ENCODE measurements at places on chromosomes 4 and X.
A peak's percentile ranks its signal among the peaks of the same experiment; 100 is the strongest.

GRCh38 chrX:9379697-9380551 lies 84.9 kb upstream of the TBL1X start:
- no peak for DNase-seq

DNA sequence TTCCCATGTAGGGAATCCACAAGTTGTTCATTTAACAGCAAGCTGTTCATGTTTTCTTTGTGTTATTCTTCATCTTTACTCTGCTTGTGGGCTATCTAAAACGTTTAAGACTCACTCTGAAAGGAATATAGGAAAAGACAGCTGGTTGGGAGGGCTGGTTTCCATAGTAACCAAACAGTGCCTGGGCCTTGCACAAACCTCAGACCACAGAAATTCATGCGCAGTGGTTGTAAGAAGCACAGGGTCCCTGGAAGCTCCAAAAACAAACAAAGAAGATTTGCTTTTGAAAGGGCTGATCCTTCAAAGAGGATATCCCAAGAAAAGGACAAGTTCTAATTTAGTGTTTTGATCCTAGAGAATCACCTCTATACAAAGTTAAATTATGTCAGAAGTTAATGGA lies 7.8 kb downstream of the SERTM2 start:
- no peak for DNase-seq

GRCh38 chrX:41512394-41512793 lies 65.3 kb downstream of the NYX start:
- peak; percentile 37 for DNase-seq

GRCh38 chrX:134622813-134623185 lies 35.5 kb downstream of the PLAC1 start:
- DNase-seq: no peak

DNA sequence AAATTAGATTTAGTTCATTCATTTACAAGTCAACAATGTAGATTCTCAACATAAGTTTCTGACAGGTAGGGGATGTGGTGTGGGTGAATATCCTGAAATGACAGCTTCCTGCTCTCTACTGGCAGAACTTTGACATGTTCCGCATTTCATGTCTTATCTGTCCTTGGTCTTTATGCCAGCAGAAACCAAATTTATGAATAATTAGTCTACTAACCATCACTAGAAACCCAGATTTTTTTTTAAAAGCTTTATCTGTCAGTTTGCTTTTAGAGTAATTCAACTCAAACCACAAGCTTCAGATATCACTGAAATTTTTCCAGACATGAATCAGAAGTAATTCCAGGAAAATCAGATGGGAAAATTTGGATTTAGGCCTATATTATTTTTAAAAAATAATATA lies 17.9 kb downstream of the COQ2 start:
- peak; percentile 37 for DNase-seq

- no peak for DNase-seq
Measured at GRCh38 chrX:142978130-142978684, 47.5 kb upstream of the SPANXN4 start.

- no peak for DNase-seq
Measured at GRCh38 chr4:20652226-20652885, 47.9 kb upstream of the PACRGL start.

DNA sequence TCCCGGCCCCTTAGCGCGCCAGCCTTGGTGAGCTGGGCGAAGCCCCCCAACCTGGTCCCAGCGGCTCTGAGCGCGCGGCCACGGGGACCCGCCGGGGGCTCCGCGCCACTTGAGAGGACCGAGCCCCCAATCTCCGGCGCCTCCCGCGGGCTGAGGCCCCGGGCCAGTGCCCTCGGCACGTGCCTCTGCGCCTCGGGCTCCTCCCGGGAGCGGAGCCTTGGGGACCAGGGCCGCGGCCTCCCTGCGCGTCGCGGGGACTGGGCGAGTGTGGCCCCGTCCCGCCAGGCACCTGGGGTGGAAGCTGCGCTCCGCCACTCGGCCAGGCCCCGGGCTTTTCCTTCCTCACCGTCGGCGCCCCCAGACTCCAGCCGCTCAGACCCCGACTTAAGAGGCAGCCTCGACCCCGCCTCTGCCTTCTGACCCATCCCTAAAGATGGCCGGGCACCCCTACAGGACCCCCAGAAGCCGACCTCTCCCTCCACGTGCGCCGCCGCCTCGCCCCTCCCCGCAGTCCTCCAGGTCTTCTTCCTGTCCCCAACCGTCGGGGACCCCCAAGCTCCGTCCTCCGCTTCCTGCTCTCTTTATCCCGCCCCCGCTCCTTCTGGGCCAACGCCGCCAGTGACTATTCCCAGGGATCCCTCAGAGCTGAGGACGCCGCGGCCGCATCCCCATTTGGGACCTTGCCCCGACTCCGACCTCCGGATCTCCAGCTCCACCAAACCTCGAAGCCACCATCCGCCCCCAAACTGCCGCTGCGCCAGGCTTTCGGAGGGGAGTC lies 752 bp downstream of the ERAS start:
- no peak for DNase-seq

DNA sequence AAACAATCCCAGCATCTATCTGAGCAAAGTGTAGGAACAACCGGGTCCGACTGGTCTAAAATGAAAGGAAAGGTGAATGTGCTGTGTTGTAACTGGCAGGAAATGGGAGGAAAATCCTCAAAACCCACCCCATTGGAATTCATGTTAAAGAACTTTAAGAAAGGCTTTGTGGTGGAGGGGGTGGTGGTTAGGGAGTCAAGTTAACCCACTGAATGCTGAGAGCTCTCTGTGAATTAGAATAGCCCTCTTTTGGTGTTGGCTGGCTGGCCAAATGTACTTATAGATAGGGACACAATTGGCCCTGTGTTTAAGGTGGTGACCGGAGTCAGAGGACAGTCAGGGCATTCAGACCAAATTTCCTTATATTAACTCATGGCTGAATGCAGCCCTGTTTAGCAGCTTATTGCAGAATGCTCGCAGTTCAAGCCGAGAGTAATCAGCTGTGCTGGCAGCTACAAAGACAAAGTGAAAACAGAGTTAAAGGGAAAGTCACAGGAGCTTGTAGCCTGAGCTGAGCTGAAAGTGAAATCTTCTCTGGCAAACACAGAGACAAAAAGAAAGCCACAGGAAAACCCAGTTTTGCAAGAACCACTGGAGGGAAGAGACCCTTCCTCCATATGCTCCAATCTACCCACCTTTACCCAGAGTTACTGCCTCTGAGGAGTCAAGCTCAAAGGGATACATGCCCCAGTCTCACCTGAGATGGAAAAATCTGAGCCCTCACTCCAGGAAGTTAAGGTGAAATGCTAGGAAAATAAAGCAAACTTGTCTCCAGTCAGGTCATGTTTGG lies 38.5 kb upstream of the UGT2B7 start:
- DNase-seq: no peak

DNA sequence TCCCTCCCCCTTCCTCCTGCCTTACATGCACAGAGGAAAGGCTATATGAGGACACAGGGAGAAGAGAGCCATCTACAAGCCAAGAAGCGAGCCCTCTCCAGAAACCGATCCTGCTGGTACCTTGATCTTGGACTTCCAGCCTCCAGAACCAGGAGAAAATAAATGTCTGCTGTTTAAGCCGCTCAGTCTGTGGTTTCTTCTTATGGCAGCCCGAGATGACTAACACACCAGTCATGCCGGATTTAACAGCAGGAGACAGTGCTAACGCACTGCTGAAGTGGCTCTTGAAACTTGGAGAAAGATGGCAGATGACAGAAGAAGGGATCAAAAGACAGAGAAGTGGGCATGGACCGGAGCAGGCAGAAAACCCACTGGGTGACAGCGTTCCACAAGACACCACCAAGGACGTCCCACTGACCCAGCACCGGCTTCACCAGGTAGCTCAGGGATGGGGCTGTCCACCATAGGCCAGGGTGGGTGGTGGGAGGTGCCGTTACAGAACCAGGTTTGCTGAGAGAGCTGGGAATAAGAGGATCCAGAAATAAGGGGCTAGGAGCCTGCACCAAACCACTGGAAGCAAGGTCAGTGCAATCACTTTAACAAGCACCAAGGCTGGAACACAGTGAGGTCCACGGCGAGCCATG lies 6.2 kb upstream of the MAN2B2 start:
- no peak for DNase-seq

GRCh38 chr4:10082047-10082446 lies 34.6 kb downstream of the WDR1 start:
- no peak for DNase-seq

DNA sequence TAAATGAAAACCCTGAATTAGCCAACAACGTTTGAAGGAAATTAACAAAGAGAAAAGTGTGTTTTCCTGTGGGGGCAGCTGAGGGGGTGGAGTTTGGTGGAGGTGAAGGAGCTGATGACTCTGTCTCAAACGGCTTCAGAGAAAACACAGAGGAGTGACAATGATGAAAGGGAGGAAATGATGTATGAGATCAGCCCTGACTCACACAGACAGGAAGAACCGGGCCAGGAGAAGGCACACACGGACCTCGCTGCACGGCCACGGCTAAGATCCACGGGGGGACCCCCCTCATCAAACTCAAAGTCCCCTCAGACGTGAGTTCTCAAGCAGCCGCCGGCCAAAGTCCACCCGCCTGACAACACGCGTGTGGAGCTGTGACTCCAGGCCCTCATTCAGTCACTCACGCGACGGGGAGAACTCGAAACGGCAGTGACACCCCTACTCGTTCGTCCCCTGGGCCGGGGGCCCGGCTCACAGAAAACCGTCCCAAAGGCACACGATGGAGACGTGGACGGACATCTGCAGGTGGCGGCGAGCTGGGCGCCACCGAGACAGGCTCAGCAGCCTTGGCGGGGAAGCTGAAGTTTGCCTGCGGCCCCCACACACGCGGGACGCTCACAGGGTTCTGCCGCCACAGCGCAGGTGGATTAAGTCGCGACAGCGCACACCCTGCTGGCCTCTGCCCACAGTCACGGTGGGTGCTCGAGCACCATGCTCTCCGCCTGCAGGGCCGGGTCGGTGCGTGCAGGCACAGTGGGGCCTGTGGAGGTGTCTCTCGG lies 28.8 kb downstream of the PPP2R3B start:
- peak; percentile 52 for DNase-seq

- DNase-seq: no peak
Measured at GRCh38 chr4:165106518-165106917, 6.1 kb downstream of the TMEM192 start.

DNA sequence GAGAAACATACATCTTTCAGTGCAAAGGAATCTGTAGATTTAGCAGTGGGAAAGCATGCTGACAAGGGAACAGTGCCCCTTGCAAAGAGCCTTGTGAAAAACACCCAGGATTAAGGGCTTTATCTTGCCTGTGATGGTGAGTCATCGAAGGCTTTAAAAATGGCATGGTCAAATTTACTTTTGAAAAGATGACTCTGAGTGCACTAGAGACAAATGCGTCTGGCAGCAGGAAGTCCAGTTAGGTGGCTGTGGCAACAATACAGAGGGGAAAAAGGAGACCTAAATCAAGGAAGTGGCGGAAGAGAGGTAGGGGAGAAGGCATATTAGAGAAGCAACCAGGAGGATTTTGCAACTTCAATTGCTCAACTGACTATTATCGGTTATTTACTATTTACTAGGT lies 472.6 kb upstream of the CPEB2 start:
- no peak for DNase-seq

- no peak for DNase-seq
Measured at GRCh38 chr4:176406736-176407135, 87.0 kb downstream of the SPCS3 start.

GRCh38 chr4:38500433-38500832 lies 163.6 kb upstream of the KLF3 start:
- DNase-seq: no peak
